ENCODE measurements at places on chromosomes 5 and 9. TPM values are rescaled to one million over a fixed set of nuclear protein-coding genes. Genes with fewer than 3 reads are reported as not detected.
A peak's percentile ranks its signal among the peaks of the same experiment; 100 is the strongest.

Gene SLC6A3
- not detected for total RNA-seq

Gene PFN3
- not detected for total RNA-seq

Gene PCDHA1
- total RNA-seq, result not detected

Gene VPS13A
- total RNA-seq, result 54.1 TPM

Gene ANKH
- 32.6 TPM for total RNA-seq

DNA sequence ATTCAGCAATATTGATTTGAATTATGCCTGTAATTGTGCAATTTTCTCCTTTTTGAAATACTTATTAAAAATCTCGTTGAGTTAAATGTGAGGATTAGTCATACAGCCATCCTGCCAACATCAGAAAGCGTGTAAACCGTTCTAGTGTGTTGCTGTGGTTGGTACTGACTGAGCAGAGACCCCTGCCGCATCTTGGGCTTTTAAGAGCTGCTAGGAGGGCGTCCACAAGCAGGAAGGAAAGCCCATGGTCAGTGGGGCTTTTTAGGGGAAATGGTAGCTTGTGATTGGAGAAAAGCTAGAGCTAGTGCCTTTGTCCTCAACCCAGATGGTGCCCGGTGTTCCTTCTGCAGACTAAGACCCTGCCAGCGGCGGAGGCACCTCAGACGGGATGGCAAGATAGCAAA, 1.3 kb downstream of the SDHA start:
- no peak for DNase-seq
- H3K4me3 ChIP-seq, result peak overlapping the region; percentile 94
- H3K36me3 ChIP-seq, result peaks cover 5% of the 10 kb centered on the region
- no peaks in the 10 kb centered on the region for H3K27me3 ChIP-seq
- H3K4me1 ChIP-seq, result peaks cover 18% of the 10 kb centered on the region
- no peak overlapping the region for H3K27ac ChIP-seq

DNA sequence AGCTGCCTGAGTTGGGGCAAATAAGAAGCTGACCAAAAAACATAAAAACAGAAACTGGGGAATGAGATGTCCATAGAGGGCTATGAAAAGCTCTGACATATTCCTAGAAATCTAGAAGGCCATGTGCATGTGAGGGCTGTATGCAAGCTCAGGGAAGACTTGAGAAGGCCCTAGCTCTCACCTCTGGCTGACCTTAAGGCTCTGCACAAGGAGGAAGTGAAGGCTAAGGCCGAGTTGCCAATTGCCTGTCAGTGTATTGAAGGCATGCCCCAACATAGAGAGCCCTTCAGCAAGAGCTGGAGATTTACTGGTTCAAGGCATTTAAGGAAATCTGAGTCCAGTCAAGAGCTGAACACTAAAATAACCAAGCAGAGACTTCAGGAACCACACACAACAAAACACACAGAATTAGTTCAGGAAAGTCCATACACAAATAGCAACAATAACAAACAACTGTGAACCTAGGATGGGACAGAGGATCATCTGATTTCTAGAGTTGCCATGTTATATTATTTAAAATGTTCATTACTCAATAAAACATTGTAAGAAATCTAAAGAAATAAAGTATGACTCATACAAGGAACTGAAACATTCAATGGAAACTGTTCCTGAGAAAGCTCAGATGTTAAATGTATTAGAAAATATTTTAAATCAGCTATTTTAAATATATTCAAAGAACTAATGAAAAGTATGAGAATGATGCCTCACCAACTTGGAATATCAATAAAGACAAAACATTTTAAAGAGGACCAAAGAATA, 161.8 kb downstream of the AUH start:
- H3K4me1 ChIP-seq, result peaks cover 26% of the 10 kb centered on the region
- H3K36me3 ChIP-seq, result peaks cover 11% of the 10 kb centered on the region
- no peak overlapping the region for H3K27ac ChIP-seq
- DNase-seq, result no peak
- no peaks in the 10 kb centered on the region for H3K27me3 ChIP-seq

DNA sequence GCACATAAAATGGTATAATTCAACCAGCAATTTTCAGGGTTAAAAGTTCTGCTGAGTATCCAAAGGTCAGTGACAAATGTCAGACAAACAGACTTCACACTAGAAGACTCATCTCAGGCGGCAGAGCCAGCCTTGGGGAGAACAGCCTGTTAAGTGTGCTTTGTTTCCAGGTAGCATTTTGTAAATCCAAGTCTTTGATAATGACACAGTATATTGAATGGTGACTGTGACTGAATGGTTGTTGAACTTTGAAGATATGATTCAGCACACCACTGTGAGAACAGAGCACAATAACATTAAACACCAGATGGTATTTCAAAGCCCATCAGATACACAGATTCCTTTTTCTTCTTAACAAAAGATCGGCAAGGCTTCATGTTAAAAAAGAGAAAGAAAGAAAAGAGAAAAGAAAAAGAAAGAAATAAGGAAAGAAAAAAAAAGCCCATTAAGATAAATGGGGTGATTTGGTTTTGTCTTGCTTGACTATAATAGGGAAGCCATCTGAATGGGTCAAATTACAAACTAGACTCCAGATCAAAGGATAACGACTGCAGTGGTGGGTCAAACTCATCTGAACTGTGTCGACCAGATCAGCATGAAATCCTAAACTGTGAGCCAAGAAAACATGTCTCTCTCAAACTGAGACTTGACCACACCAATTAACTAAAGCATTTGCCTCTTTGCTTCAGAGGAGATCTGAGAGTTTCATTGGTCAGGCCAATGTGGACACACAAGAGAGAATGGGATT, 313.0 kb upstream of the ZNF608 start:
- H3K27me3 ChIP-seq, result no peaks in the 10 kb centered on the region
- peaks cover 22% of the 10 kb centered on the region for H3K4me1 ChIP-seq
- peak overlapping the region; percentile 54 for H3K27ac ChIP-seq
- H3K36me3 ChIP-seq, result no peaks in the 10 kb centered on the region
- DNase-seq, result no peak
- H3K4me3 ChIP-seq, result no peak overlapping the region

DNA sequence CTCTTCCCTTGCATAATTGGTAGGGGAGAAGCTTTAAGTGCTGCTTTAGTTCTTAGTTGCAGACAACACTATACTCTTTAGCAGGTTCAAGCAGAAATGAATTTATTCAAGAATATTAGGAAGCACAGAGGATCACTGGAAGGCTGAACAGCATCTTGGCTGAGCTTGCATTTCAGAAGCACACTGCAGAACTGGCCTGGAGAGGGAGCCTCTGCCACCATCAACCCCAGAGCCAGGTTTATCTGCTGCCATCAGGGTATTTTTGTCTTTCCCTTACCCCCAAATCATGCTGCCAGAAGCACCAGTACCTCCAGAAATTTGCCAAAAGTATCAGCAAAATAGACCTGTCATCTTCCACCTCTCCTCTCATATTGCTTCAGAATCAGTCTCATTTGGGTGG, 440.7 kb downstream of the DMAC1 start:
- no peaks in the 10 kb centered on the region for H3K36me3 ChIP-seq
- DNase-seq, result no peak
- H3K27ac ChIP-seq, result no peak overlapping the region
- H3K4me3 ChIP-seq, result no peak overlapping the region
- peaks cover 28% of the 10 kb centered on the region for H3K4me1 ChIP-seq

GRCh38 chr5:138944527-138945322, 69.6 kb upstream of the LRRTM2 start:
- no peak overlapping the region for H3K4me3 ChIP-seq
- peaks cover 4% of the 10 kb centered on the region for H3K36me3 ChIP-seq
- H3K27me3 ChIP-seq, result no peaks in the 10 kb centered on the region
- H3K4me1 ChIP-seq, result peaks cover 18% of the 10 kb centered on the region
- no peak overlapping the region for H3K27ac ChIP-seq

- no peaks in the 10 kb centered on the region for H3K27me3 ChIP-seq
- peaks cover 10% of the 10 kb centered on the region for H3K4me1 ChIP-seq
- no peaks in the 10 kb centered on the region for H3K36me3 ChIP-seq
These were observed 111.2 kb upstream of the LRRTM2 start for GRCh38 chr5:138986186-138986800.

- peak overlapping the region; percentile 10 for H3K27ac ChIP-seq
- H3K4me1 ChIP-seq, result no peaks in the 10 kb centered on the region
- DNase-seq, result no peak
- no peaks in the 10 kb centered on the region for H3K27me3 ChIP-seq
- H3K4me3 ChIP-seq, result no peak overlapping the region
These were observed 24.4 kb downstream of the ZNF131 start for GRCh38 chr5:43145071-43145470.

DNA sequence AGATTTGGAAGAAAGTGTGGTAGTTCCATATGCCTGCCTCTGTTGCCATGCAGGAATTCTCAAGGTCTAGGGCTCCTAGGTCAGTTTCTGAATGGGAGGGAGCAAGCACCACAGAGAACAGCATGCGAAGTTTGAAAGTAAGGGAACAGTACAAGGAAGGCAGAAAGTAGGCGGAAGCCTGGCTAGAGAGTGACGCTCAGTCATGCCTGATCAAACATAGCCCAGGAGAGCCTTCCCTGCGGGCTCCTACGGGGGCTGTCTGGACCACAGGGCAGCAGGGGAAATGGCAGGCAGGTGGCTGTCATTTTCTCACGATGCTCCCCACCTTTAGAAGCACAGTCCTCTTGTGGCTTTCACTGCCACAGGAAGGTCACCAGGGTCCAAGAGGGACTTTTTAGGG, 12.8 kb upstream of the STC2 start:
- no peak for DNase-seq
- H3K36me3 ChIP-seq, result no peaks in the 10 kb centered on the region
- H3K4me3 ChIP-seq, result no peak overlapping the region
- H3K27ac ChIP-seq, result no peak overlapping the region
- H3K4me1 ChIP-seq, result no peaks in the 10 kb centered on the region
- H3K27me3 ChIP-seq, result peaks cover 31% of the 10 kb centered on the region
